ENCODE measurements at places on chromosomes 11 and 22.

- DNase-seq = no peak
Observed at GRCh38 chr11:101844608-101845007, 70.2 kb upstream of the CEP126 start.

GRCh38 chr11:129569007-129569406, 193.4 kb downstream of the BARX2 start:
- no peak for DNase-seq

GRCh38 chr11:46458491-46458890, 66.9 kb upstream of the CHRM4 start:
- no peak for DNase-seq

DNA sequence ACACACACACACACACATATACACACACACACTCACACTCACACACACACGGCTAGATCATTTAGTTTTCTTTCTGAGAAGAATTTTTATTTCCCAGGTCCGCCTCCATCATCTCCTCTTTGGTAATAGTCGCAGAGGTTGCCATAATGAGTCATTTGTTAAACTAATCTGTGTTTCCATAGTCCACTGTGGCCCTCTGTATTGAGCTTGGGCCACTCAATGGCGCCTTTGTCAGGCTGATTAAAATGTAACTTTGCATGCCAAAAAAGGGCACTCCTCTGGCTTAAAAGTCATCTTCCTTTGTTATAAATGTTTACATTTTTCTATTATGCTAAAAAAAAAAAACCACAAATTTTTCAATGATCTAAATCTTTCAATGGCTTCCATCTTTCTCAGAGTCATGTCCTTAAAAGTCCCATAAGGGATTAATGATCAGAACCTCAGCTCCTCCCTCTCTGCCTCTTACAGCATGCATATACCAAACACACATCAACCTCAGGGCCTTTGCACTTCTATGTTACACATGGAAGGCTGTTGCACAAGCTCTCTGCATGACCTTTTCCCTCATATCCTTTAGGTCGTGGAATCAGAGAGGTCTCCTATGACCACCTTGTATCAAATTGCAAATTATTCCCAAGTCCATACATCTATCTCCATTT, 35.3 kb downstream of the EHF start:
- DNase-seq = no peak

DNA sequence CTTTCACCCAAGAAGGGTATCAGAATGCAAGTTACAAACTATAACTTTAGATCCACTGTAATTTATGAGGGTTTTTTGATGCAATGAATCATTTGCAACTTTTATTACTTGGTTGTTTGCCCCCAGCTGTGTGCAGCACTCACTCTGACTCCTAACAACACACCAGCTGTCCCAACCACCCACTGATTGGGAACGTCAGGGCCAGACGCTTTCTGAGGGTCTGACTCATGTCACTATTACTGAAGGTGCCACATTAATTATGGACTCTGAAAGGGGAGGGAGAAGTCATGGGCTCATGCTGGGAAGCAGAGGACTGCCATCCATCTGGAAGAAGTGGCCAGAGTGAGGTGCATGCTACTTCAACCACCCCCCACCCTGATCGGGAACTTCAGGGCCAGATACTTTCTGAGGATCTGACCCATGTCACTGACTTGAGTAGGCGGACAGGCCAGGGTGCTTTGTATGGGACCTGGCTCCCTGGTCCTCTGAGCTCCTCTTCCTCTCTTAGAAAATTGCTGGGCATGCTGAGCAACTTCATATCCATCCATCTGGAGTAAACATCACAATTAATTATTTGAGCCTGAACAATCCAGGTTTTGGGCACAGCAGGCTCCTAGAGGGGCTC, 44.9 kb upstream of the DRD2 start:
- DNase-seq = no peak

- DNase-seq = no peak
Observed at GRCh38 chr22:29049655-29050263, 11.9 kb downstream of the C22orf31 start.

- DNase-seq = peak; percentile 46
Observed at GRCh38 chr11:125348141-125348651, 147.9 kb downstream of the FEZ1 start.

GRCh38 chr11:19025481-19026406, 34.8 kb downstream of the MRGPRX2 start:
- DNase-seq = no peak

DNA sequence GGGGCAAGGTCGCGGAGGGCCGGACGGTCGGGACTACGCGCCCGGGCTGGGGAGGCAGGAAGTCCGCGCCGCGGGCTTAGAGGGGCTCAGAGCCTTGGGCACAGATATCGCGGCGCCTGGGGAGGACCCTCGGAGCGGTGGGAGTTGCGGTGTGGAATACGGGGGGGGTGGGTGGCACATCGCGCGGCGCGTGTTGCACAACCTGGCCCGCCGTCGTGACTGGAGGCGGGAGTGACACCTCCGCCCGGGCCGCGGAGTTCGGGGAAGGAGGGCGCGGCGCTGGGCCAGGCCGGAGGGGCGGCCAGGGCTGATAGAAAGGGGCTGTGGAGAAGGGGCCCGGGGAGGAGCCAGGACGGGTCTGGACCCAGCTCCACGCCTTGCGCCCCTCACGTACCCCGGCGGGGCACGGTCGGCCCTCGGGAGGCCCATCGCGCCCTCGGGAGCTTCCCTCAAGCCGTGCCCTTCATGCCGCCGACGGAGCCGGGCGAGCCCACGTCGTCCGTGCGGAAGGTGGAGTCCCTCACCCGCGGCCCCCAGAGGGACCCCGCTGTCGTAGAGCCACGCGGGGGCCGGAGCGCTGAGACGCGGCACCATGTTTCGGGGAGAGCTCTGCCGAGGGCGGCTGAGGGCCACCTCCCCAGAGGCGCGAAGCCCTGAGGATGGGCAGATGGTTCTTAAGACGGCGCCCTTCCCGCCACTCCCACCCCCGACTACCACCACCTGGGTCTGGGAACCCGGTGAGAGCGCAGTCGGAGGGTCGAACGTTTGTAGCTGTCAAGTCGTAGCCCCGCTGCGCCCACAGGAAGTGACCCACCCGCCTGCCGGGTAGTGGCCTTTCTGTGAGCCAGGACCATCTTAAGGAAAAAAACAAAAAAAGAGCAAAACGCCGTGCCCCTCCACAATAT, 729 bp downstream of the IL17RA start:
- DNase-seq = peak; percentile 69

GRCh38 chr11:19868281-19868821, 155.7 kb downstream of the NAV2 start:
- DNase-seq = peak; percentile 56

DNA sequence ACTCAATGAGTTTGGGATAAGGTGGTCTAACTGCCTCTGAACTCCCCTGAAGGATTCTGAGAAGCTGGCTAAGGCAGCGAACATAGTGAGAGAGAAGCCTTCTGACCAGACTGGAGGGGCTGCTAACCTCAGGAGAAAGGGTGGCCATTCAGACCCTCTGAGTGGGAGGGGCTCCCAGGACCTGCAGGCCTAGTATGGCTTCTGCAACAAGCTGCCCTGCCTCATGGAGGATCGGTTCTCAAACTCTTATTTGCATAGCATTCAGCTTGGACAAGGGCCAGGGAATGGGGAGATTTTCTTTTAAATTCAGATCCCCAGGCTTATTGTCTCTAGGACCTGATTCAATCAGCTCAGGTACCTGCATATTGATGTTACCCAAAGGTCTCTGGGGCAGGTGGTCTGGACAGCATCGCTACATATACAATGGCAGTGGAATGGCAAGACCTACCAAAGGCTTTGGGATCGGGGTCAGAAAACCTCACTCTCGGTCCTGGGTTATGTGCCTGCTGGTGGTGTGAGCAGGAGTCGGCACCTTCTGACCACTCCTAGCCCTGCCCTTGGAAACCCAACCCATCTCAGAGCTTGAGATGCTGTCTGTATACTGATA, 599.1 kb downstream of the BRD1 start:
- DNase-seq = no peak

- DNase-seq = no peak
Observed at GRCh38 chr22:44337678-44338004, 24.9 kb upstream of the SHISAL1 start.

DNA sequence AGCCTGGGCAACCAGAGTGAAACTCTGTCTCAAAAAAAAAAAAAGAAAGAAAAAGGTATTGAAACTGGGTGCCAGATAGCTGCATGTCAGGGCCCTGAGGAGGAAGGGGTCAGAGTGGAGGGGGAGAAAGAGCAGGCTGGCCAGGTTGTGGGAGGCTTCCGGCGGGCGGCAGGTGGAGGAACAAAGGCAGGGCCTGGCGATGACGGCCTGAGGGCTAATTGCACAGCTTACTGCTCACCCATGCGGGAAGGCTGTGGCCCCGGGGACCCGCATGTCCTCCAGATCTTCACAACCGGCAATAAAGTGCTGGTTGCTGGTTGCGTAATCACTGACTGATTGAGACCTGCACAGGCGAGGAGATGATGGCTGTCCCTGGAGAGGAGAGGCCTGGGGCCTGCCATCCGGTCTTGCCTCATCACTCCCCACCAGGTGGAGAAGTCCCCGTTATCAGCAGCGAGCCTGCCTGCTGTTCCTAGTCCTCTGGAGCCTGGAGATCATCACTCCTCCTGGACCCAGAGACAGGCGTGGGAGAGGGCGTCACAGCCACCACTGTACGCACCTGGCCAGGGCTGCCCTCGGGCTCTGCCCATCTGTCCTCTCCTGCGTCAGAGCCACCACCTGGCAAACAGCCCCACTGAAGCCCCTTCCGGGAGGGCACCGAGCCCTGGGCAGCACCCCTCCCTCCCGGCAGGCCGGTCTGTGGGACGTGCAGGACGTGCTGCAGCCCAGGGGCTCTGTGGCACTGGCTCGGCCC, 18.7 kb downstream of the H19 start:
- no peak for DNase-seq

DNA sequence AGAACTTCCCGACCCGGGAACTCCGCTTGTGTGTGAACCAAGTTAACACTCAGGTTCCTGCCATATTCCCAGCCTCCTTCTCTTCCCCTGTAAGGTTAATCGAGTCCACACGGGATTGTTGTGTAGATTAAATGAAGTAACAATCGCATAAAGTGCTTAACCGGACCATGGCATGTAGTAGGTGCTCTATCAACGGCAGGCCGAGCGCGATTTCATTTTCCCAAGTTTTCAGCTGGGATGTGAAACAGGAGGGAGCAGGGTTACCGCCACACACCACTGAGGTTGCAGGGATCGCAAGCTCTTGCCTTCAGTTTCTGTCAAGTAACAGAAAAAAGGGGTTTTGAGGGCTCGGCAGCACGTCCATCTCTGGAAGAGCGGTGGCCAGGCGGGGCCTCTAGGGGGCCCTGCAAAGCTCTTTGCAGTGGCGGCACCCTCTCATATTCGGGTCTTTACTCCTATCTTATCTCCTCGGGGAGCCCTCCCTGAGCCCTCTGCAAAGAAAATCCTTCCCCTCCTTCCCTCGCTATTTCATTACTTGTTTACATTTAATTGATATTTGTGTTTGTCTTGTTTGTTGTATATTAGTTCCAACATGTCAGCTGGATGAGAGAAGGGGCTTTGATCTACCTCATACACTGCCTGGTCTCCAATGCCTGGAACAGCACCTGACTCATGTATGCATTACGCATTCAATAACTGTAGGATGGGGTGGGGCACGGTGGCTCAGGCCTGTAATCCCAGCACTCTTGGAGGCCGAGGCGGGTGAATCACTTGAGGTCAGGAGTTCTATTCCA, 816 bp upstream of the PLEKHA7 start:
- peak; percentile 42 for DNase-seq

- no peak for DNase-seq
Observed at GRCh38 chr11:94705891-94706615, 62.1 kb upstream of the AMOTL1 start.

DNA sequence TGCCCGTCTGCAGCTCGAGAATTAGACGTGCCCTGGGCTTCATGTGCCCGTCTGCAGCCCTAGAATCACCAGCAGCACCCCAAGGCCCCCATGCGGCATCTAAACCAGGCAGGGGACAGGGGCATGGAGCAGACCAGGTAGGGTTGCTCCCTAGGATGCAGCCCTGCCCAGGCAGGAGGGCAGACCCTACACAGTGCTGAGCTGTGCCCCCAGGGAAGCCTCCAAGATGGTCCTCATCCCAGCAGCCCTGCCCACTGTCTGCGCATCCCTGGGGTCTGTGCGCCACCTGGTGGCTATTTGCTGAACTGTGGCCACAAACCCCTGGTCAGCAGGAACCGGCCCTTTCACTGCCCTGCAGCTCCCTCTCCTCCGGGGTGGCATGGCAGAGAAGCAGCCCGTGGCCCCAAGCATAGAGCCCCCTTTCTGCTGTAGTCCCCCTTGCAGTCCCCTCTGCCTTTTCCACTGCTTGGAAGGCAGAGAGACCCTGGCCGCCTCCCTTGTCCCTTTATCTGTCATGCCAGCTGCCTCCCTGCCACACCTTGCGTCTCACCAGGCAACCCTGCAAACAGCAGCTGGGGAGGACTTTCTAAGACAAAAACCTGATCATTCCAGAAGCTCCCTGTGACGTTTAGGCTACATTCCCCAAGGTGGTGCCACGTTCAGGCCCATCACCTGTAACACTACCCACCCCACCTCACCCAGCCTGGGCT, 86.6 kb downstream of the KCNQ1 start:
- peak; percentile 80 for DNase-seq

GRCh38 chr11:35214792-35215193, 75.8 kb downstream of the CD44 start:
- no peak for DNase-seq

DNA sequence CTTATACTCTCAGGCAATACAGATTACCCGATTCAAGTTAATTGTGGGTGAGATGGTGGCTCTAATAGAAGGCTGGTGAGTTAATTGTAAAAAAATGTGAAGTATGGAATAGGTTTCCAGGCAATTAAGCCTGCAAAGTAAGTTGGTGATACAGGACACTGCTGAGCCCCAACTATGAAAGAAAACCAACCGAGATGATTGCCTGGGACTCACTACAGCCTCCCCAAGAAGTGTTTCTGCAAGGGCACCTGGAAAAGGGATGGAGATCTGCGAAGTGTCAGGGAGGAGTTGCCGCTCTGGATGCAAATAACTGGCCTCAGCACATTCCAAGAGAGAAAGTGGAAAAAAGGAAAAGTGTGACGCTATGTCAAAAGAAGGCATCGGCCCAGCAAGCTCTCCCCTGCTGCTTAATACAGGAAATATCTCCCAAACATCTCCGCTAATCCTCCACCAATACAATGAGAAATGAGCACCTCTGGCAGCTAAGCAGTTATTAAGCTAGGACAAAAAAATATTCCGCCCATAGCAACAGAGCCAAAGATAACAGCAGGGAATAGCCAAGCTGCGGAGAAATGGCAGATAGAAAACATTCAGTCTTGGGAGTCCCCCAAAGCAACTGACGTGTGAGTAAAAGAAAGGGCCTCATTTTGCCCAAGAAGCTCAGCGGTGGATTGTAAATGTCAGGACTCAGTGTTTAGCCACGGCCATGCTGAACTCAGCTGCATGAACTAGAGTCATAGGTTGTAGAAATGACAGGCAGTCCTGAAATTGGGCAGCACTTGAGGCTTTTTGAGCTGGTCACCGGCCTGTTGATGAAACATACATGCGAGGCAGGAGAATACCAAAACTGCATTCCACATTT, 133.7 kb downstream of the SNX19 start:
- no peak for DNase-seq

DNA sequence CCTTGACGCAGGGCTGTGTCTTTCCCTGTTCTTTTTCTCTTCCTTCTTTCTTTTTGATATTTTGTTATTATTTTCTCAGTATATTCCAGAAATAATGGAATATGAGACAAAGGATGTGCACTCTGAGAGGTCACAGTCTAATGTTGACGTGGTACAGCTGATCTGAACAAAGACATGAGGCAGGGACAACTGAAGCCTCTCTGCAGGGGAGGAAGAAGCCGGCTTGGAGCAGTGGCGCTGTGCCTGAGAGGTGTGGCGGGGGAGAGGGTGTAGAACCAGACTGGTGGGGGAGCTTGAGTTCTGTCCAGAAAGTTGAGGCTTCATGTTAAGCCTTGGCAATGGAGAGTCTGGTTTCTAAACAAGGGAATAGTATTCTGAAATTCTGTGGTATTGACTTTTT, 34.7 kb downstream of the ADAMTS15 start:
- DNase-seq = no peak

- peak; percentile 27 for DNase-seq
Observed at GRCh38 chr11:118290923-118291322, 13.6 kb upstream of the CD3E start.
